Prostate gland (tissue), 2 donors: ENCODE measurements at places on chromosomes 6 and 20. TPM values are rescaled to one million over a fixed set of nuclear protein-coding genes. Genes with fewer than 3 reads are reported as not detected.

Gene BPIFB1
- total RNA-seq: not detected

Gene ADAM33
- 38.3 TPM for total RNA-seq

DNA sequence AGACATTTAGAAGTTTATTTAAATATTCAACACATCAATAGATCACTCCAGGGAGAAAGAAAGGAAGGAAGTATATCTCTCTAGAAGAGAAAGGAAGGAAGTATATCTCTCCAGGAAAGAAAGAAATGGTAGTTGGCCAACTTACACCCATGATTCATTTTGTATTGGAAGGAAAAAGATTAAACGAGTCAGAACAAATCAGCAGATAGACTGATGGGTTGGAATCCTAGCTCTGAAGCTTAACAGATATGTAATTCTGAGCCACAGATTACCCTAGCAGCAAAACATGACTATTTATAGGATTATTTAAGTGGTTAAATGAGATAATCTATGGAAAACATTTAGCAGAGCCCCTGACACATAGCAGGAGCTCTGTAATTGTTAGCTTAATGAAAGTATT, 27.1 kb downstream of the COL12A1 start:
- no peak overlapping the region for H3K27ac ChIP-seq
- no peaks in the 10 kb centered on the region for H3K27me3 ChIP-seq
- no peaks in the 10 kb centered on the region for H3K4me1 ChIP-seq
- no peak overlapping the region for H3K4me3 ChIP-seq

- H3K36me3 ChIP-seq: no peaks in the 10 kb centered on the region
- DNase-seq: no peak
- no peak overlapping the region for H3K27ac ChIP-seq
- H3K4me1 ChIP-seq: peaks cover 4% of the 10 kb centered on the region
- no peaks in the 10 kb centered on the region for H3K27me3 ChIP-seq
Measured at GRCh38 chr6:6729971-6730370, 141.5 kb downstream of the LY86 start.

GRCh38 chr6:13273931-13274706, 54.2 kb downstream of the TBC1D7 start:
- no peaks in the 10 kb centered on the region for H3K4me1 ChIP-seq
- no peak overlapping the region for H3K27ac ChIP-seq
- no peaks in the 10 kb centered on the region for H3K36me3 ChIP-seq

DNA sequence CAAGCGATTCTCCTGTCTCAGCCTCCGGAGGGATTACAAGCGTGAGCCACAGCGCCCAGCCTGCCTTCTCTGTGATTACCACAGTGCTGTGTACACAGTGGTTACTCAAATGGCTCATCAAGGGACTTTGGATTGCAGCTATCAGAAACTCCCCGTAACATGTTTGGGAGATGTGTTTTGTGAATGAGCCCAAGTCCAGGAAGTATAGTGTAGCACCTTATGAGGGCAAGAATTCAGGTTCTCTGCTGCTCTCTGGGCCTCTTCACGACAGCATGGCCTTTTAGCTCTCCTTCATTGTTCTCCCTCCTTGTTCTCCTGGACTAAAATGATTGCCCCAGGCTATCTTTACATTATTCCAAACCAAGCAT, 34.1 kb upstream of the RPL7L1 start:
- H3K27ac ChIP-seq: no peak overlapping the region
- DNase-seq: no peak
- no peaks in the 10 kb centered on the region for H3K27me3 ChIP-seq
- no peaks in the 10 kb centered on the region for H3K4me1 ChIP-seq
- no peaks in the 10 kb centered on the region for H3K36me3 ChIP-seq

DNA sequence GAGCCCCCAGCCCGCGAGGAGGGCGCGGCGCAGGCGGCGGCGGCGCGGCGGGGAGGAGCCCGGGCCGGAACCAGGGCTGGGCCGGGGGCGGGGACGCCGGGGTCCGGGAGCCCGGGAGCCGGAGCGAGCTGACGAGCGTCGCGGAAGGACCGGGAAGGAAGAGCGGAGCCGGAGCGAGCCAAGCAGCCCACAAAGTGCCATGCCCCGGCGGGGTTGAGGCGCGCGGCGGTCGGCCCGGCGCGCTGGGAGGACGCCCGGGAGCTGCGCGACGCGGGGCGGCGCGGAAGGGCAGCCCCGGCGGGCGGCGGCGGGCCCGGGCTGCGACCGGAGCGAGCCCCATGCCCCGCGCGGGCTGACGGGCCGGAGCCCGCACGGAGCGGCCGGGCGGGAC, 289 bp downstream of the FOXP4 start:
- DNase-seq: no peak
- H3K4me1 ChIP-seq: peaks cover 3% of the 10 kb centered on the region
- H3K27ac ChIP-seq: peak overlapping the region; percentile 72
- H3K27me3 ChIP-seq: no peaks in the 10 kb centered on the region

GRCh38 chr6:41548098-41548840, 2.1 kb downstream of the FOXP4 start:
- peak overlapping the region; percentile 72 for H3K27ac ChIP-seq
- peaks cover 3% of the 10 kb centered on the region for H3K4me1 ChIP-seq
- H3K27me3 ChIP-seq: no peaks in the 10 kb centered on the region
- H3K4me3 ChIP-seq: peak overlapping the region; percentile 90

DNA sequence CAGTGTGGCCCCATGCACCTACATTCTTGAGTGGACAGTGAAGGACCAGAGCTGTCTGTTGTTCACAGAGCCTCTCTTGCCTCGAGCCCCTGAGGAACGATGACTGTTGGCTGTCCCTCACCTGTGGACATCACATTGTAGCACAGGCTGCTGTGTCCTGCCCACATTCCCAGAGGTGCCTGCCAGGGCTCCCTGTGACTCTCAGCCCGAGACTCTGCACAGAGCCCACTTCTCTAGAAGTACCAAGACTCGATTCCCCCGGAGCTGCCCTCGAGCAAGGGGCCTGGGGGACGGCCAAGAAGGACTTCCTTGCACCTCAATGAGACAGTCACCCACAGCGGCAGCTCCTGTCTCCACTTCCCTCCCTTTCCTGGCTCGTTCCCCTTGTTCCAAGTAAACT, 28.6 kb upstream of the DLGAP4 start:
- H3K27me3 ChIP-seq: no peaks in the 10 kb centered on the region
- no peaks in the 10 kb centered on the region for H3K36me3 ChIP-seq
- no peak for DNase-seq
- H3K4me3 ChIP-seq: no peak overlapping the region
- no peak overlapping the region for H3K27ac ChIP-seq

DNA sequence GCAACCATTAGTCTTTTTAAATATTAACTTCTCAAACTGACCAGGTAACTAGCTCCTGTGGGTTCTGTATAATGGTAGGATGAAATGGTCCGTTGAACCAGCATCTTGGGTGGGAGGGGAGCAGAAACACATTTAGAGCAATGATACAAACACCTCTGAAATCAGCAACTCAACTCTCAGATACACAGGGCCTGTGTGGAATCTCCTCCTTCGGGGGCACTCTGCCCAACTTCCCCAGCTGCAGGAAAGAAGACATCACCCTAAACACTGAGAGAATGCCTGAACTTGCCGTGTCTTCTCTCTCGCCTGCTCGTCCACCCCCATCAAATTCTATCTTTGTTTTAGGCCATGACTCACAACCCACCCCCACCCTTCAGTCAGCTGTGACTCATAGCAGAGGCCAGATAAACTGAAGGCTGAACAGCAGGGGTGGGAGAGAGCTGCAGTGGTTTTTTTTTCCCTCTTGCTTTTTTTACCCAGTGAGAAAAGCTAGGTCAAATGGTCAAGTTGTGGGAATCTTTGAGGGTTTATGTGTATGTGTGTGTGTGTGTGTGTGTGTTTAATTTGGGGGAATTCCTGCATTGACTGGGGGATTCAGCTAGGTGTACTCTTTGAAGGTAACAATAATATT, 593.4 kb upstream of the JAG1 start:
- DNase-seq: no peak
- H3K4me1 ChIP-seq: no peaks in the 10 kb centered on the region
- no peaks in the 10 kb centered on the region for H3K27me3 ChIP-seq
- H3K27ac ChIP-seq: no peak overlapping the region

GRCh38 chr6:4906293-4907276, 97.3 kb downstream of the RPP40 start:
- no peaks in the 10 kb centered on the region for H3K36me3 ChIP-seq
- no peak overlapping the region for H3K27ac ChIP-seq
- no peaks in the 10 kb centered on the region for H3K27me3 ChIP-seq
- H3K4me3 ChIP-seq: no peak overlapping the region
- DNase-seq: no peak
- peaks cover 7% of the 10 kb centered on the region for H3K4me1 ChIP-seq

GRCh38 chr6:51093871-51094270, 275.2 kb downstream of the TFAP2B start:
- H3K36me3 ChIP-seq: no peaks in the 10 kb centered on the region
- H3K4me3 ChIP-seq: no peak overlapping the region
- H3K4me1 ChIP-seq: no peaks in the 10 kb centered on the region
- no peaks in the 10 kb centered on the region for H3K27me3 ChIP-seq
- no peak for DNase-seq

DNA sequence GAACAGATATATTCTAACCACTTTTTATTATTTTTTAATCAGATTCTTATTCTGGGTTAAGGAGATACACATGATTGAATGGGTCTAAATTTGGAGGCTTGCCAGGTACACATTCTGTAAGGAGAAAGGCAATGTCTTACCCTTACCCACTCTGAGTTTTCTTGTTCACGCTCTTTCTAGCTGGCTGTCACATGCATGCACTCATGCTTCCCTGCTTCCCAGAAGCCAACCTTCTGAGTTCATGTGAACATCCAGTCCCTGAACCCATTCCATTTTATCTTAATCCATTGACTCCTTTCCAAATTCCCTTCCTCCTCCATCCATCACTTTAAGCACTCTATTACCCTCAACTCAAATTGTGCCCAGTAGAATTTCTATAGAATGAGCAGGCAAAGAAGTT, 17.5 kb upstream of the MOCS1 start:
- H3K4me1 ChIP-seq: no peaks in the 10 kb centered on the region
- H3K27me3 ChIP-seq: no peaks in the 10 kb centered on the region
- no peak overlapping the region for H3K4me3 ChIP-seq
- no peak for DNase-seq
- no peak overlapping the region for H3K27ac ChIP-seq

DNA sequence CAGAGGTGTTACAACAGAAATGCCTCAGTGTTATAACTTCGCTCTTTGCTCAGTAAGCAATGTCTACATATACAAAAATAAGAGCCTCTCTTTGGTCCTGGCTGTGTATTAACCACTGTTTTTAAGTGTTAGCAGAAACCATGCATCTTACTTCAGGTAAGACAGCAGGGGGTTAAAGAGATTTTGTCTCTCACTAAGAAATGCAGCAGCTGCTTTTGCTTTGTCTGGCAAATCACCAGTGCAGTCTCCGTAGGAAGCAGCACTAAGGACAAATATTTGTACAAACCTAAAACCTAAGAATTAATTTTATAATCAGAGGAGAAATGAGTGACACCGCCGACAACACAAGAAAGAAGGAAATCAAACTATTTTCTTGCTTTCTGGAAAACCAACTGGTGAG, 758 bp downstream of the SMIM28 start:
- no peak overlapping the region for H3K4me3 ChIP-seq
- no peaks in the 10 kb centered on the region for H3K36me3 ChIP-seq

DNA sequence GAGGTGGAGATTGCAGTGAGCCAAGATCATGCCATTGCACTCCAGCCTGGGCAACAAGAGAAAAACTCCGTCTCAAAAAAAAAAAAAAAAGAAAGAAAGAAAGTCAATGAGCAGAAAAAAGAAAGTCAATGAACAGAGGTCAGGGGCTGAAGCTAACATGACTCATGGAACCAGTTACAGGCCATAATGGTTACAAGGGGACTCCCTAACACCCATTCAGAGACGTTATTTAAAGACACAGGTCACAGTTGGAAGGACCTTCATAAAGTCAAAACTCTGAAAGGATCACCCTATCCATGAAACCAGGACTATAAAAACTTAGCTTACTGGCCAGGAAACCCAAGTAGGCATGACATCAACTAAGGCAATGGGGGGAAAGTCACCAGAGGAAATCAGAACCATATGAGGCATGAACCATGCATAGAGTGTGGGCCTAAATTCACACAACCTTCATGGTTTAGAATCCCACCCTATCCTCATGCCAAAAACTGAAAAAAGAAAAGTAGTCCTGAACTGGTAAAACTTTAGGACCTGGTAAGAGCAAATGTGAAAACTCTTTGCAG, 18.2 kb downstream of the FBXL4 start:
- no peaks in the 10 kb centered on the region for H3K27me3 ChIP-seq
- H3K27ac ChIP-seq: no peak overlapping the region
- no peaks in the 10 kb centered on the region for H3K4me1 ChIP-seq
- H3K4me3 ChIP-seq: no peak overlapping the region
- no peaks in the 10 kb centered on the region for H3K36me3 ChIP-seq

DNA sequence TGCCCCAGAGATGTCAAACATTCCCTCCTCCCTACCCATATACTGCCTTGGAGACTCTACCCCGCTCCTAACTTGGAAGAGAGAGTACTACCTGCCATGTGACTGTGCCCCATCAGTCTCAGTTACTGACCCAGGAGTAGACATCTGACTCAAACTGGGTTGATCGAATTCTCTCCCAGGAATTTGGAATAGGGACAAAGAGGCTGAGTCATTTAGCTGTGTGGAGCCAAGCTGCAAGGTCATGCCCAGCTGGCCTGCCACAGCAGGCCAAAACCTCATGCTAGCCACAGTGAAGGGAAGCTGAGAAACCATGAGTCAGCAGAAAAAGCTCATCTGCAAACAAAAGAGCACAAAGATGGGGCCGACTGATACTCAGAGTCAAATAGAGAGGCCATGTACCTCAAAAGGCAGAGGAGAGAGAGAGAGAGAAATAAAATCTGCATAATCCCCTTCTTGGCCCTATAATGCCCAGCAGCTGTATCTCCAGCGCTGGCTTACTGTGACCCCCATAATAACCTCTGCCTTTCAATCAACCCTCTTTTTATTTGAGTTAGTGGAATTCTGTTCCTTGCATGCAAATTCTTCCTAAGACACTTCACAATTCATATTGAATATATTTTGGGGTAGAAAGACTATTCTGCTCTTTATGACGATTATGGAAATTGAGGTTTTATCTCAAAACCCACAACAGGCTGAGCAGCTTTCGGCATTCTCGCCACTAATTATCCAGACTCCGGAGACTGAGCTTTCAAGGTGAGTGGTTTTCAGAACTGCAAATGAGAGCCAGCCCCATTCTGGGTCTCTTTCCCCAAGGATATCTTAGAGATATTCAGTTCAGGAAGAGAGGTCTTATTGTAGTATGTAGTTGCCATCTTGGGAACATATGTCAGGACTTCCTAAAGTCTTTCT, 21.4 kb upstream of the AKIRIN2 start:
- no peak overlapping the region for H3K27ac ChIP-seq
- DNase-seq: peak; percentile 54
- H3K36me3 ChIP-seq: no peaks in the 10 kb centered on the region
- H3K4me1 ChIP-seq: no peaks in the 10 kb centered on the region
- no peaks in the 10 kb centered on the region for H3K27me3 ChIP-seq

GRCh38 chr6:72094506-72094905, 208.2 kb downstream of the RIMS1 start:
- H3K27me3 ChIP-seq: no peaks in the 10 kb centered on the region
- no peaks in the 10 kb centered on the region for H3K4me1 ChIP-seq
- H3K4me3 ChIP-seq: no peak overlapping the region
- H3K36me3 ChIP-seq: no peaks in the 10 kb centered on the region
- no peak for DNase-seq
- H3K27ac ChIP-seq: no peak overlapping the region
